Stomach (tissue), 19 donors: ENCODE measurements at places on chromosomes 4 and X. TPM values are rescaled to one million over a fixed set of nuclear protein-coding genes. Genes with fewer than 3 reads are reported as not detected.

The PCSK1N gene
- 15.3 TPM for polyA plus RNA-seq

- no peaks in the 10 kb centered on the region for H3K4me1 ChIP-seq
- H3K27me3 ChIP-seq: no peaks in the 10 kb centered on the region
- no peak overlapping the region for H3K27ac ChIP-seq
- H3K4me3 ChIP-seq: no peak overlapping the region
Measured at GRCh38 chr4:99645638-99646037, 12.0 kb downstream of the C4orf54 start.

DNA sequence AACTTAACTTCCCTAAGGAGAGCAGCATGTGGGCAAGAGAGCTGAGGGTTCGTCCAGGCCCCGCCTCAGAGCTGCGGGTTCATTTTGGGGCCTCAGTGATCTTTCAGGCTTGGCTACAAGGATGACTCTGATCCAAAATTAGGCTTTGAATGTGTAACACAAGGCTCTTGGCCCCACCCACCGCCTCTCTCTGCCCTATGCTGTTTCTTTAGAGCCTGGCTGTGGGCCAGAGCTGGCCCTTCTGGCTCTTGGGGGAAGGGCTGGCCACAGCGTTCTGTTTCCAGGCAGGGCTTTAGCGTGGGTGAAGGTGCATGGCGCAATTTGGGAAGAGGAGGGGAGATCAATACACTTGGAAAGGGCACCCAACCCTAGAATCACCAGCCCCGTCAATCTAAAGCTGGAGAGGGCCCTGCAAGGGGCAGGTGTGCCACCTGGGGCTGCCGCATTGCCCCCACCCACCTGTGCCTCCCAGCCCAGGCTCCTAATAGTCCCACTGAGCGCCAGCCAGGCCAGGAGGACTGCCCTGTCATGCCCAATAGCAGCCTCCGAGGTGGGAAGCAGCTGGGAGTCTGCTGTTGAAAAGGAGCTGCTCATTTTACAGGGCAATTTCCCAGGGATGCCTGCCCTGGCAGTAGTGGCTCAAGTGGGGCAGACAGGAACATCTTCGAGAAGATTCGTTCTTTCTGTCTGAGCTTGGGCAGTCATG is 84.5 kb upstream of the MAML3 start:
- no peaks in the 10 kb centered on the region for H3K36me3 ChIP-seq
- H3K4me3 ChIP-seq: no peak overlapping the region
- peak; percentile 88 for DNase-seq
- H3K27me3 ChIP-seq: no peaks in the 10 kb centered on the region
- H3K4me1 ChIP-seq: peaks cover 39% of the 10 kb centered on the region
- H3K27ac ChIP-seq: peak overlapping the region; percentile 88

The ANKRD50 gene
- 2.7 TPM for polyA plus RNA-seq

DNA sequence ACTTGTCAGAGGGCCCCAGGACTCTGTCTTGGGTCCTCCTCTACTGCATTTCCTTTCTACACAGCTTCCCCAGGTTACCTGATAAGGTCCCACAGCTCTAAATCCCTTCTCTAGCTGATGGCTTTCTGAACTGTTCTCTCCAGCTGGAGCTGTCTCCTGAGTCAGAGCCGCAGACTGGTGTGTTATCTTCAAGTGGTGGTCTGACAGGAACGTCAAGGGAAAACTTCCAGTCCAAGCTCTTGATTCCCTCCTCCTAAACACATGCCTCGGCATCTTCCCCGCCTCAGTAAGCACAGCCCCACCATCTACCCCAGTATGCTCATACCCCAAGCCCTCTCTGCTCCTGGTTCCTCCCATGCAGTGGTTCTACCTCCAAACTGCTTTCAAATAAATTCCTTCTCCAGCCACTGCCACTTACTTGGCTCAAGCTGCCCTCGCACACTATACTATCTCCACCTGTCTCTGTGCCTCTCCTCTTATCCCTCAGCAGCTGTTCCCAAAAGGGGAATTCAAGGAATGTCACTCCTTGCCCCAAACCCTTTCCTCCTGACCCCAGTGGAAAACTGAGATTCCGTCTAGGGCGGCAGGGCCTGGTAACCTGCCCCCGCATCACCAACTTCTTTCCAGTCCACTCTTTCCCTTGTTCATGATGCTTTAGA is 17.2 kb upstream of the CENPU start:
- H3K27me3 ChIP-seq: no peaks in the 10 kb centered on the region
- DNase-seq: no peak
- peaks cover 39% of the 10 kb centered on the region for H3K4me1 ChIP-seq
- H3K4me3 ChIP-seq: no peak overlapping the region
- H3K27ac ChIP-seq: no peak overlapping the region
- peaks cover 30% of the 10 kb centered on the region for H3K36me3 ChIP-seq
